HTR-8/SVneo (cell line): ENCODE measurements at places on chromosomes 3 and 15.

GRCh38 chr3:114706591-114707232 is 412.9 kb downstream of the TIGIT start:
- DNase-seq: peak; percentile 1

GRCh38 chr3:116432795-116433194 is 12.5 kb downstream of the LSAMP start:
- DNase-seq: no peak

- DNase-seq: no peak
Observed at GRCh38 chr3:110811050-110811449, 260.6 kb upstream of the NECTIN3 start.

- no peak for DNase-seq
Observed at GRCh38 chr3:41338276-41338675, 139.0 kb downstream of the CTNNB1 start.

DNA sequence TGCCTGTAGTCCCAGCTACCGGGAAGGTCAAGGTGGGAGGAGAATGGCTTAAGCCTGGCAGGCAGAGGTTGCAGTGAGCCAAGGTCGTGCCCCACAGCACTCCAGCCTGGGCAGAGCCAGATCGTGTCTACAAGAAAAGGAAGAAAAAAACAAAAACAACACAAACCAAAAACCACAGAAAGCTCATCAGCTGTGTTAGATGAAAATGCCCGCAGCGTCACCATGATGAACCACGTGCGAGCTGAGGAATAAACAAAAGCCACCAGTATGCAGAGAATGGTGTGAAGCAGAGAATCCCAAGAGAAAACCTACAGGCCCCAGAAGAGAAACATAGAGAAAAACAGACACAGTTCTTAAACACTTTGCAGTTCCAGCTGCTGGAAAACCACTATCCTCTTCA is 19.7 kb upstream of the TM4SF19 start:
- no peak for DNase-seq

DNA sequence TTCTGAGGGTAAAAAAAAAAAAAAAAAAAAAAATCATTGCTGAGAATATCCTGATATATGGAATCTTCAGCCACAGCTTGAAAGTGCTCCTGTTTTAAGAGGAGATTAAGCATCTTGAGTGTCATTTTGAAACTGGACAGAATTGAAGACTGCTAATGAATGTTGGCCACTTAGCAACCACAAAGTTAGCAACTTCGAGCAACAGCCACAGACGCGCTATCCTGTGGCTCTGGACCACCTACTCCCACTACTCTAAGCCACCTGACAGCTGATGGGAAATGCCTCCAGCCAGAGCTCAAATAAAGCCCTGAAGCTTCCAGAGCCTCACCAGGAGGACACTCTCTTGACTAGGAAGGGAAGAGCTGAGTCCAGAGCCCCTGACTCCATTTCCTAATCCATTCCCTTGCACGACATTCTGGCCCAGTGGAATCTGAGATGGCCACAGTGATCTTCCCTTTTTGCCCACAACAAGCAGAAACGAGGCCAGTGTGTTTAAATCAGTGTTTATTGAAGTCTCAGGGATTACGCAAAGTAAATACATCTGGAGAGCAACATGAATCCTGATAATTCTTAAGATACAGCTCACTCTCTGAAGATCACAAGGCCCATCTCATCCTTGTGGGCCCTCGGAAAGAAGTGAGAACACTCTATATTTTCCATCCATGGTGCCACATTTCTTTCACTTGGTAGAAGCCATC is 58.6 kb downstream of the TMEM212 start:
- DNase-seq: no peak

- no peak for DNase-seq
Observed at GRCh38 chr3:186152361-186152798, 43.5 kb upstream of the ETV5 start.

DNA sequence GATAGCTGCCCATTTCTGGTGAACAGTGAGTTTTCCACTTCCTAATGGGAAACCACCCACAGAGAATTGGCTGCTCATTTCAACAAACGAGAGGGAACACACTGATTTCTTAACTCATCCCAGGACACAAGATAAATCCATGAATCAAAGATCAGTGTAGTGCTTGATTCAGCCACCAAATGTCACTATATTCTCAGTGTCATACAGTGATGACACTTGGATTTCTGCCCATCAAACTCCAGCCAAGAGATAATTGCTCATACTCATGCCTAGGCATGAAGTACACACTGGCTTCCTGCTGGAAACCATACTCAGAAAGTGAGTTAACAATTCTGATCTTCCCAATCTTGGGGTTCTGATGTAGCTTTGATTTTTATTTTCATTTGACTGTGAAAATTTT is 35.4 kb upstream of the GRM7 start:
- no peak for DNase-seq

DNA sequence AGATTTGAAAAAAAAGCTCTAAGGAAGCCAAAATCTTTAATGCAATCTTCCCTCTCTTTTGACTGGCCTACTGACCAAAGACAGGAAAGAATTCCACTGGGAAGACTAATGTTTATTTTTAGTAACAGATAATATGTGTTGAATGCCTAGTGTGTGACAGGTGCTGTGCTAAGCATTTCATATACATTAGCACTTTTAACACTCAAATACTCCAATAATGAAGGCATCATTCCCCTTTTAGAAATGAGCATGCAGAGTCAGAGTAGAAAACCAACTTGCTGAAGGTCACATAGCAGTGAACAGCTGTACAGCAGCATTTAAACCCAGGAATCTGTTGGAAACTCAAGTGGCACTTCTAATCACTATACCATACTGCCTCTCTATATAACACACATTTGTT is 170.6 kb downstream of the MINAR1 start:
- DNase-seq: no peak

DNA sequence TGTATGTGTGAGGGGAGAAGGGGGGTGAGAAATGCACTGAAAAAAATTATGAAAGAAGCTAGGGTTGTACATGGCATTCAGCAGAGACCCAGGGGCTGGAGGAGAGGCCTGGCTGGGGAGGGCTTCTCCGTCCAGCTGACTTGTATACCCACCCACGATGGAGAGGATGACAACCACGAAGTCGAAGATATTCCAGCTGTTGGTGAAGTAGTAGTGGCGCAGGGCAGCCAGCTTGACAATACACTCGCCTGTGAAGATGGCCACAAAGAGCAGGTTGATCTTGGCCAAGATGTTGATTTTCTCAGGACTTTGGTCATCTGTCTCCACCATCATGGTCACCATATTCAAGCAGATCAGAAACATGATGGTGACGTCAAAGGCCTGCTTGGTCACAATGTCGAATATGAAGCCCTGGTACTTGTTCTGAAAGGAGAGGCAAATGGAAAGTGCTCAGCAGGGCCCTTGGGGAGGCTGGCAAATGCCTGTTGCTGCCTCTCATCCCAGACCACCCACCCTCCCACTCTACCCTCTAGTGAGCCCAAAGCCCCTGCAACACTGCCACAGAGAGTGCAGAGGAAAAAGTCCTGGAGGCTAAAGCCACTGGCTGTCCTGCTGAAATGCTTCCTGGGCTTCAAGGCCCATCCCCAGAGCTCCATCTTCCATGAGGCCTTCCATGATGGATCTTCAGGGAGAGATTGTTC is 58.1 kb downstream of the EXOG start:
- no peak for DNase-seq

DNA sequence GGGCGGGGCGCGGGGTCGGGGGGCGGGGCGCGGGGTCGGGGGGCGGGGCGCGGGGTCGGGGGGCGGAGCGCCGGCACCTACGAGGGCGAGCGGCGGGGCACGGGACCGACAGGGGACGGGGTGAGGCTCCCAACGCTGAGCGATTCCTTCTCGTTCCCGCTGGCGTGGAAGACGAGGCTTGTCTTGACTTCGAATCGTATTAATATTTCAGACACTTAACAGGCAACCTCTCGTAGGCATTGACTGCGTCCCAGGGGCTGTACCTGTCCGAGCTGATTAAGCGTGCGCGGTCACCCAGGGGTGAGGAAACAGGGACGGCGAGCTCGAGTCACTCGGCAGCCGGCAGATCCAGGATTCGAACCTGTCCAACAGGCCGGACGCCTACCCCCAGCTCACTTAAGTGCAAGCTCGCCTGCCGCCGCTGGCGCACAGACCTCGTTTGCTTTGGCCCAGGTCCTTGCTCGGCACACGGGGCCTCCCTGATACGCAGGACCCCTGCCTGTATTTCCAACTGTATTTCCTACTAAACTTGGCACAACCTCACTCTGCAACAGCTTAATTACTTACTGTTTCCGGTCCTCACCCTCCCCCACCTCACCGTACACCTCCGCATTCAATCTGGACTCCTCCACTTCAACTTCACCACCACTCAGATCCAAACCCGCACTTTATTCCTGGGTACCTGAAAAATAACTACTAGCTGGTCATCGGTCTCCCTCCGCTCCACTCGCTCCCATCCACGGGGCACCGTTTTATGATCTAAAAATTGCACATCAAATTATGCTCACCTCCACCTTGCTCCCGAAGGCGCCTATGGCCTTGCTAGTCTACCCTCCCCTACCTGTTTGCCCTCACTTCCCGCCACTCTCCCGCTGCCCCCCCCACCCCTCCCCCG is 722 bp upstream of the ZXDC start:
- DNase-seq: peak; percentile 74

DNA sequence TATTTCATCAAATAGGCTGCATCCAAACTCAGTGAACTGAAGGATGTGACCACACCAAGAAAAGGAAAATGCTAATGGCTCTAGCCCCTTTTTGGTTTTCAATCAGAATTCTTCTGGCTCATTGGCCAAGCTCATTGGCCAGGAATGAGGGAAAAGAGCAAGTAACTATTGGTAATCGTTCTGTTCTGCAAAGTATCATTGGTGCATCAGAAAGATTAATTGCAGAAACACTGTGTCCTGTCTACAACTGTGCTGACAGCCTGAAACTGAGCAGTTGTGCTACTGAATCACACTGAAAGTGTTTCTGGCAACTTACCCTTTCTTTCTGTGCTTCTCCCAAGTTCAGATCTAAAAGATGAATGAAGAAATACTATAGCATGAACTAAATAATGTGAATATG is 116.4 kb upstream of the ROBO2 start:
- no peak for DNase-seq

GRCh38 chr3:50606596-50606995 is 5.0 kb downstream of the CISH start:
- DNase-seq: no peak

DNA sequence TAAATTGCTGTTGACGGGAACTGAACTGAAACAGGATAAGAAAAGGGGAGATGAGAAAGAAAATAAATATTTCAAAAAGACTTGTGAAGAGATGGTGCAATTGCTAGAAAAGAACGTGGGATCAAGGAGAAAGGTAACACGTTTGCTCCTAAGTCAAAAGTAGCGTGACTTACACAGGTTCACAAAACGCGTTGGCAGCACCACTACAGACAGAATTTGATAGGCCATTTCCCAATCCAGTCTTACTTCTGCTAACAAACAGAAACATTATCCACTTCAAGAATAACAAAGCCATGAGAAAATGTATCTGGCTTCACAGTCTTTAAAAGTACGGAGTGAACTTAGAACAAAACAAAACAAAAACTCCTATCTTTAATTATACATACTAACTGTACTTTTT is 75.5 kb downstream of the DPH6 start:
- DNase-seq: no peak
